Muscle of leg (tissue), 16 donors: ENCODE measurements at places on chromosomes 6 and 20. TPM values are rescaled to one million over a fixed set of nuclear protein-coding genes. Genes with fewer than 3 reads are reported as not detected.

- no peak for DNase-seq
Measured at GRCh38 chr20:49818816-49819215, 6.2 kb downstream of the SLC9A8 start.

GRCh38 chr6:20571261-20571660 is 37.0 kb downstream of the CDKAL1 start:
- no peak for DNase-seq

- DNase-seq: peak; percentile 80
Measured at GRCh38 chr20:6767536-6768227, at the start of gene BMP2. Gene BMP2 (plus strand): TSS chr20:6767686. CDS start chr20:6770127, 2,441 bp downstream.

DNA sequence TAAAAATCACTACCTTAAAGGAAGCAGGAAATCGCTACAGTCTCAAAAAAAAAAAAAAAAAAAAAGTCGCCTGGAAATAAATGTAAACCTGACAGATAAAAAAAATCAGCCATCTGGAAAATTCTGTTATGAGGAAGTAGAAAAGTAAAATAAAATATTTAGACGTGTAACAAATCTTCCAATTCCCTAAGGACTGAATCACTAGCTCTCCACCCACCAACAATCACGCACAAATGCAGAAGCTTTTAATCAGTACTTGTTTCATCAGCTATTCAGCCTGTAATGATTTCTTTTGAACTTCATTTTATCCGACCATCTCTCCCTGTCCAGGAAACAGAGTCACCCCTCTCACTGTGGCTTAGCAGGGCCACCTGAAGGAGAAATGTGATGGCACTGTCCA is 59.0 kb downstream of the SLC23A2 start:
- no peak for DNase-seq

DNA sequence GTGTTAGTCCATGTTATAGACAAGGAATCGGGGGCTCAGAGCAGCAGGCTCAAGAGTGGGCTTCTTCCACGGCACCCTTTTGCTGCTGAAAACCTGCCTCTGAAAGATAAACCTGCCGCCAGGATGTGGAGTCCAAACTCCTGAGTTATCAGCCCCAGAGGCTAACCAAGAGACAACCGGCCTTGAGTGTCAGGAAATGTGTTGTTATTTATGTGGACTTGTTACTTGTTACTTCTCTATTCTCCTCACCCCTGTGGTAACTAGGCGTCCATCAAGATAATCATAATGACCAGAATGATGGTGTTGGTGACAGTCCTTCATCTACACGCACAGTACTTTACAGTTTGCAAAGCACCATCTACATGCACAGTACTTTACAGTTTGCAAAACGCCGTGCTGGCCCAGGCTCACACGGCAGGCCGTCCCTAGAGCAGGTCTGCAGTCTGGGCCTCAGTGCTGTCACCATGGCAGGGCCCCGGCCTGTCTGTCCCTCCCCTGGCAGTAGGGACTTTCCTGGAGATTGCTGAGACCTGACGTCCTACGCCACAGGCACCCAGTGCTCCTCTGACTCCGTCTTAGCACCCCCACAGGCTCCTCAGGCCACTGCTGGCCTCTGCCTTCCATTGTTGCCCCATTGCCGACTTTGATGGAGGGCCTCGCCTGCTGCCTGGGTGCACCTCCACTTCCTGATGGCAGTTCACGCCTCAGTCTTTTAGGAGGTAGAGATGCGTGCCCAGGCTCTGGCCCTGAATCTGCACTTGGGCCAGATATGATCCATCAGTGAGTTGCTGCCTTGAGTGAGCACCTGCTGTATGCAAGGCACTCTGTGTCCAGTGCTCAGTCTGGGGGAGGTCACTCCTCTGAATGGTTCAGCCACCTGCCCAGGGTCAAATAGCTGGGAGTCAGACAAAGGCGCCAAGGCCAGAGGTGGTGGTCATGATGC is 9.1 kb upstream of the BPIFB4 start:
- no peak for DNase-seq

GRCh38 chr20:32063695-32064094 is 11.7 kb downstream of the HCK start:
- peak; percentile 46 for DNase-seq

DNA sequence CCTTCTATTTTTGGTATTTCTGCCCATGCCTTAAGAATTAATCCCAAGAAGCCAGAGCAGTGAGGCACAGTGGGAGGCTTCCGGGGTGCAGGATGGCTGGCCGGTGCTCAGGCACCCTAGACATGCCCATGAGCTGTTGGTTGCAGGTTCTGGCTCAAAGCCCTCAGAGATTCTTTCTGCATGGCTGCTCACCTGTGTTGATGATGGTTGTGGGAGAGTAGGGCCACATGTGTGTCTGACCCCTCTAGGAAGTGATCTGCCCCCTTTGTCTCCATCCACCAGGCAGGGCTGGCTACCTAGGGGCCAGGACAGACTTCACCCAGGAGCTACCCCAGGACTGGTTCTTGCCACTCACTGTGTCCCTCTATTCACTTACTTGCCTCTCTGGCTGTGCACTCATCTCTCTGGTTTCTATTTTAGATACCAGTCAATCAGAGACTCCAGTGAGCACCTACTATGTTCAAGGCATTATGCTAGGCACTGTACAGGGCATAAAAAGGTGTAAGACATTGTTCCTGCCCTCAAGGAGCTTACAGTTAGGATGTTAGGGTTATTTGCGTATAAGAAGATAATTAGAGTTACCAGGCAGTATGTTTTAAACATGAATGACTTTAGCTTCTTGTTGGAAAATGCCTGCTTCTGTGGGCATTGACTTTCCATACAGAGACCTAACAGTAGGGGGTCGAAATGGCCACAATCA is 16.8 kb downstream of the CD83 start:
- no peak for DNase-seq

GRCh38 chr6:90729057-90729456 is 142.2 kb upstream of the MAP3K7 start:
- no peak for DNase-seq

DNA sequence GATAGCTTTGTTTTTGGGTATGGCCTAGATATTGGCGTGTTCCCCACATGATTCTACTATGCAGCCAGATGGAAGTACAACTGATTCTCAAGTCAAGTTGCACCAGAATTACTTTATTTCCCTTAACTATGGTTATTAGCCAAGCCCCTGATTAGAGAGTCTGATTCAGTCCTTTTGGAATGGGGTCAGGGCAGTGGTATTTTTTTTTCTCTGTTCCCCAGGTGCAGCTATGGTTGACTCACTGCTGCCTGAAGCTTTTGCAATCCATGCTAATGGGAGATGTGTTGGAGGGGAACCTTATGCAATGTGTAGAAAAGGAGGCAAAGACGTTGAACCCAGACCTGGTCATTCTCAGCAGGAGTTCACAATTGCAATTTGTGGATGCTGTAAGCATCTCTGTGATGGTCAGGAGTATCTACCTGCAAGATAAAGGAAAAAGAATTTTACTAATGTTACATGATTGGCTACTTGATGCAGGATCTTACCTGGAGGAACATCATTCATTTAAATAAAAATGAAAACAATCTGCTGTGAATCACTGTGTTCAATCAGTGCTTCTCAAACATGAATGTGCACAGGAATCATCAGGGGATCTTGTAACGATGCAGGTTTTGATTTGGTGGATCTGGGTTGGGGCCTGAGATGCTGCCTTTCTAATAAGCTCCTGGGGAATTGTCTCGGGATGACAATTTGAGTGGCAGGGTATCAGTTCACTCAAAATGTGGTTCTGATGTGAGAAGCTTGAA is 49.4 kb downstream of the PFDN4 start:
- peak; percentile 47 for DNase-seq

DNA sequence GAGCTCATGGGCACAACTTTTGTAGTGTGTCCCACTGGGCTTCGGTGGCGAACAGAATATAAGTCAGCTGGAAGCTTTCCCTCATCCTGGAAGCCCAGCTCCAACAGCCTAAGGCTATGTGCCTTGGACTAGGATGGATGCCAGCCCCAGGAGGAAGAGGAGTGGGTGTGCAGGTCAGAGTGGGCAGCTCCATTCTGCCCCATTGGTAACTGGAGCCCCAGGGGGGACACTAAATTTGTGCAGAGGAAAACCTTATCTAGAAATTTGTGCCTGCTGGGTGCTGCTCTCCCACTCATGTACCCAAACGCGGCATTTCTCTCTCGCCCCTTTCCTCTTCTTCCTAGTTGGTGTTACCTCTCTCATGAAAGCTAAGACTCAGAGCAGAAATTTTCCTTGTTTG is 253.9 kb upstream of the MAN1A1 start:
- no peak for DNase-seq

DNA sequence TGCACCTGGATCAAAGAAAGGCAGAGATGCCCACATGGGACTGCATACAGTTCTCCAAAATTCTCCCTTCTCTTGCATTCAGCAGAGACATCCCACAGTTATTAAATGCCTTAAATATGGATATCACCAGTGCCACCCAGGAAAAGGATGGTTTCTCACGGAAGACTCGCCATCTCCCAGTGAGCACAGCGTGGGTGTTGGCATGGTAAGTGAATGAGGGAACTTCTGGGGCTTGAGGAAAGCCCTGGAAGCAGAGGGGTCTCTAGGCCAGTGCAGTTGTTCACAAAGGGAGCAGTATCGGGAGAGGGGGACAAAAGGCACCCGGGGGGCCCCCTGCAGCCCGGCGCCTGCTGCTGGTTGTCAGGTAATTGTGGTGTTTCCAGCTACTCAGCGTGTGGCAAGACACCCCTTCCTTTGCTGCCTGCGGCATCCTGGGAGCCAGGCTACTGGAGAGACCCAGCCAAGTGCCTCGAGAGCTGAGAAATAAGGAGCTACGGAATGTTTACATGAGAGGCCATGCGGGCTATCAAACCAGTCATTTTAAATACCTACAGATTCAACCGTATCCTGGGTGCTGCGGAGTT is 125.4 kb downstream of the PXDC1 start:
- DNase-seq: no peak

- no peak for DNase-seq
Measured at GRCh38 chr20:56996533-56996932, 269.9 kb downstream of the BMP7 start.

DNA sequence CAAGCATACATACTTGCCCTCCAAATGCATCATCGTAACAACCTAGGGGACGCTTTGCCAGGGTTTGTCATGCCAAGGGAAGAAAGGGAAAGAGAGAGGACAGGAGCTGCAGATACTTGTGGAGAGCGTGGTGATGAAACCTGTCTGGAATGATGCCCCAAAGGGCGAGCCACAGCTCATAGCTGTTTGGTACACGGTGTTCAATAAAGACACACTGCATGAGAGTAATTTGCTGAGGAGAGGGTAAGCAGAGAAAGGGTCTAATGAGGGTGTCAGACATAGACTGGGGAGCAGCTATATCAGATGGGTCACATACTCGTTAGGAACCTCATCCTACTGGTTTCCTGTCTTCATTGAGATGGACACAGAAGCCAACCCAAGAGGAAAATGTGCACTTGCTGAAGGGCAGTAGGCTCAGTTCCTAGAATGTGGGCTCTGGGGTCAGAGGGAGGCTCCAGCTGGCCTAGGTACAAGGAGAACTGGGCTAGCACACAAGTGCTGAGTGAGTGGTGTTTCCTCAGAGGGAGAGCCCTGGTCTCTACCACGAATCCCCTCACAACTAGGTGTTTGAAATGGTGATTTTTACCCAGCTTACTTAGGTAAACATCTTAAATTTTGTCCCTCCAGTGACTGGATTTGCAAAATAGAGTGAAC is 5.2 kb upstream of the FOXO3 start:
- no peak for DNase-seq

- peak; percentile 77 for DNase-seq
Measured at GRCh38 chr20:4956200-4956810, 45.0 kb downstream of the SLC23A2 start.

DNA sequence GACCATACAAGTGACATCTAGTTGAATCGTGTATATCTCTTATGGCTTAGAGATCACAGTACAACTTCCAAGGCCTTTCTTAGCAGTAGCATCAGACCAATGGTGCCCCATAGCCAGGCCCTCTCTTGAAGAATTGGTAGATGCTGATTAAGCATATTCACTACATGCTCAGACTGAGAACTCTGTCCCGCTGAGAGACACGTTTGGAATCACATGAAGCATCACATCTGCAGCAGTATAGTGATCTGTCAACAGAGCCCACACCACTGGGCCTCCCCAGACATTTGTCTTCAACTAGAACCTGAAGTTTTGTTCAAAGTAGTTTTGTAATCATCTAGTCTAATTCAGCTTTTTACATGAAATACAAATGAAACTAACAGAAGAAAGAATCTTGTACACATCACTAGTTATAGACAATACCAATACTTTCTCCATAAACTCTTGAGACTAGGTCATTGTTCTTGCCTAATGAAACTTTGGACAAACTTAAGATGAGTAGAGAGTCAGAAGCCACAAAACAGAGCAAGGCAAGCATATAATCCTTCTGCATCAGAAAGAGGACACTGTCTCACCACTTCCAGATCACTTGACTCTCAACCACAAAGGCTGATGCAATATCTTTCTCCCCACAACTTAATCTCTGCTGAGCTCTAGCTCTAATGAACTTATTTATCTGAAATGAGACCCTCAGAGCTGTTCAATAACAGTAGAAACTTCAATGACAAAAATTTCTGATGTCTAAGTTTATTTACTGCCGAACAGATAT is 182.7 kb downstream of the TBX18 start:
- DNase-seq: peak; percentile 11

GRCh38 chr6:129191235-129191634 is 308.3 kb downstream of the LAMA2 start:
- no peak for DNase-seq

DNA sequence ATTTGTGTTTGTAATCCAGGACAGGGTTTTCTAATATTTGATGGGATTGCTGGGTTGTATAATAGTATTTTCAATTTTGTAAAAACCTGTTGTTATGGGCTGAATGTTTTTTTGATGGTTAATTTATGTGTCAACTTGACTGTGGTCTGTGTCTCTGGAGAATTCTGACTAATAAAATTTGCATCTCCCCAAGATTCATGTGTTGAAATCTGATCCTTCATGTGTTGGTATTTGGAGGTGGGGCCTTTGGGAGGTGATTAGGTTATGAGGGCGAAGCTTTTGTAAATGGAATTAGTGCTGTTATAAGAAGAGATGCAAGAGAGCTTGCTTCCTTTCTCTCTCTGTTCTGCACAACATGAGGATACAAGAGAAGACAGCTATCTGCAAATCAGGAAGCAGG is 48.7 kb upstream of the SAMD5 start:
- DNase-seq: no peak

DNA sequence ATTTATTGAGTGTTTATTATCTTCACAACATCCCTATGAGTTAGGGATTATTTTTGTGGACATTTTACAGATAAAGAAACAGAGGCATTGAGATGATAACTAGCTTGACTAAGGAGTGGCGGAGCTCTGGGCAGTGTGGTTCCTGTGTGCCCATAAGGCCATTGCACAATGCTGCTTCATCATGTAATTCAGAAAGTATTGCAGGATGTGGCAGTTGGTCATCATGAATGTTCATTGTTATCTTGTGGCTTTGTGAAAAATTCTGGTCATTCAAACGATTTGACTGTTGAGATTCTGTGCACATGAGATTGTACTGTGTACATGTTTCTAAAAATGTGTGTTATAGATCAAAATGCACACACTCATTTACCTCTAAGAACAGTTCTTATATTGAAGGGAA is 150.8 kb downstream of the ESR1 start:
- DNase-seq: no peak

GRCh38 chr6:39021041-39021440 is 27.5 kb upstream of the GLP1R start:
- DNase-seq: no peak

MPC1 gene
- 69.2 TPM for total RNA-seq

SIRPB2 gene
- 0.84 TPM for total RNA-seq

PRPH2 gene
- total RNA-seq: 5.3 TPM

RIN2 gene
- 26.0 TPM for total RNA-seq

CST2 gene
- not detected for total RNA-seq

CCM2L gene
- total RNA-seq: 4.9 TPM

KCNS1 gene
- total RNA-seq: 0.04 TPM
